Breast epithelium (tissue), 4 donors: ENCODE measurements at places on chromosomes 5 and 9.
A peak's percentile ranks its signal among the peaks of the same experiment; 100 is the strongest.

DNA sequence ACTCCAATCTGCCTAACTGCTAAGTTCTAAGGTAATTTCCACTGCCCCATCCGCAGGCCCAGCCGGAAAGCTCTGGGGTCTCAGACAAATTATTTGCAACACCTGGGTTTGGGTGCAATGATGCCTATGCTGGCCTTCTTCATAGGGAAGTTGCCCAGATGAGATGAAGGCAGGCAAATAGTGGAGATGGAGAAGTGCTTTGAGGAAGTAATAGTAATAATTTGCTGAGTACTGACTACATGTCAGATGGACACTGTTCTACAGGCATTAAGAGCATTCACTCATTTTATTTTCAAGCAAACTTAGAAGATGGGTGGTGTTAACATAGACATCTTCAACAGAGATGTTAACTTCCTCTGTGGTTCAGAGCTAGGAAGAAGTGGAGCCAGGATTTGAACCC lies 3.8 kb downstream of the PCDH12 start:
- no peak for DNase-seq

DNA sequence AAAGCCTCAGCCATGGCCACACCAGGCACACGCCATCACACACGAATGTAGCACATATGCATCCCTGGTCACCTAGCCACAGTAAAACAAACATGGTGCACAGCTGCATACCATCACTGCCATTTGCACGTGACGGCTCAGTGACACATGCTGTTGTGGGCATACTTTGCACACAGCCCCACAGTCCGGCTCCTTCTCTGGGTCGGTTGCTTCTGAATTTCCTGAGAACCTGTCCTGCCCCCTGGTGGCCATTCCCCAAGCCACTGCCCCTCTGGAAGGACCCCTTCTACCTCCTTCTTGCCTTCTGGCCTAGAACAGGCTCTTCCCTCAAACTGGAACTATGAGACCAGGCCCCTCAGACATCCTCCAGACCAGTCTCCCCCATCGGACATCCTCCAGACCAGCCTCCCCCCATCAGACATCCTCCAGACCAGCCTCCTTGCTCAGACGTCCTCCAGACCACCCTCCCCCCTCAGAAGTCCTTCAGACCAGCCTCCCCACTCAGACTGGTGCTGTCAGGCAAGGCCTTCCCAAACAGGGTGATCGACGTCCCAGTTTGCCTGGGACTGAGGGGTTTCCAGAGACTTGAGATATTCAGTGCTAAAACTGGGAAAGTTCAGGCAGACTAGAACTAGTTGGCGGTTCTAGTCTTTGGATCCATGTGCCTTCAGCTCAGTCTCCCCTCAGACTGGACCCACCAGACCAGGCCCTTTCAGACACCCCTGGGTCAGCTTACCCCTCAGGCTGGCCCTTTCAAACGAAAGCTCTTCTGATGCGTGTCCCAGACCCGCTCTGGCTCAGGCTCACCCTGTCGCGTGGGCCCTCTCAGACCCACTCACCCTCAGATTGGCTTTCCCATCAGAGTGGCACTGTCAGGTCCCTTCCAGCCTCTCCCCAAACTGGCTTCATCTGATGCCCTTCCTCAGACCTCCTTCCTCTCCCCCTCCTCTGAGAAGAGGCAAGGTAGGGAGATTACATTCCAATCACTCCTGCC lies 24.3 kb upstream of the ENHO start:
- DNase-seq, result no peak

DNA sequence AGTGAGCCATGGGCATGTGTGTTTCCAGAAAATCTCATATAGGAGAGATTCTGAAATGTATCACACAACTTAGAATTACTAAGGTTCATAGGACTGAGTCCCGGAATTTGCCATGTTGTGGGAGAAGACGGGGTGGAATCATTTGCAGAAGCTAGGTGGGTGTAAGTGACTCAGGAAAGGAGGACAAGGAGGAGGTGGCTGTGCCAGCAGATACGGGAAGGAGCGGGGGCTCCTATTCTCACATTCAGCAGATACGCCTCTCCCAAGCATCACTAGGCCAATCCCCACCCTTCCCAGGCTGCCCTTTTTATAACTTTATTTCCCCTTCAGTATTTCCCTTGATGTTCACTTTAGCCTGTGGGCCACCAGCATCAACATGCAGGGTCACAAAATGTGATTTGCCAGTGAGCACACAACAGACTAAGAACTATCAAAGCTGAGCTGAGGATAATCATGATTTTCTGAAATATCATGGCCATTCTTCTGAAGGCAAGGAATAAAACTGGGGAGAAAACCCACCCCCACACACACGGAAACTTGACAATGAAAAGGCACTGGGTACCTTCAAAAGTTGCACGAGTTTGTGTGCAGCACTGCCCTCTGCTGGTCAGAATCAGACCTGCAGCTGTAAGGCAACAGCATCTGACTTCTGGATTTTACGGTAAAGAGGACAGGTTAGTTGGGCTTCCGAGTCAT lies 133.2 kb downstream of the MTX3 start:
- peak; percentile 82 for DNase-seq

DNA sequence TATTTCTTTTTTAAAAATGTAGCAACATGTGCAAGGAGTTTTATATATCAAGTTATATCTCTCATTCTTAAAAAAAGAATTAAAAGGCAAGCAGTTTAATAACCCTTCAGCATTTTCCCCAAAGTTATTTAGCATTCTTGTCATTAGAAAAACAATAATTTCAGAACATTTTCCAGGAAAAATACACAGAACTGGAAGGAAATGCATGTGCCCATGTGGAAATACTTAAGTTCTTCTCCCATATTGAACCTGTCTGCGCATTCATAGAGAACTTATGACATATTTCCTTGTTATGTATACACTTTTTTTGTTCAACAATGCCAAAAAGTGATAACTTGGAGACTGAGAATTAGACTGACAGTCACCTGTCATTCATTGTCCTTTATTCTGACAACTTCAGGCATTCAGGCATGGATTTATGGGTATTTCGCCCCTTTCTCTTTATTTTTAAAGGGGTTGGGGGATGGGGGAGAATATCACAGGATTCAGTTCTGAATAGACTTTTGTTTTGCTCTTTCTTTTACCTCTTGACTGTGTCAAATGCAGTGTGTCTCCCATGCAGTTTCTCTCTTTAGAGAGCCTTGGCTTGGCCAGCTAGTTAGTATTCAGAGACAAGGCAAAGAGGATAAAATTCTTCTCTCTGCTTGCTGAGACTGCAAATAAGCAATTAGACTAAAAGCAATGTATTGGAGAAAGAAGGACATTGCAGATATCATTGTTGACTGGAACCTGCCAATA lies 701.0 kb downstream of the NR2F1-AS1 start:
- no peak for DNase-seq

GRCh38 chr5:80296121-80296520 lies 23.7 kb upstream of the SPZ1 start:
- DNase-seq, result no peak

DNA sequence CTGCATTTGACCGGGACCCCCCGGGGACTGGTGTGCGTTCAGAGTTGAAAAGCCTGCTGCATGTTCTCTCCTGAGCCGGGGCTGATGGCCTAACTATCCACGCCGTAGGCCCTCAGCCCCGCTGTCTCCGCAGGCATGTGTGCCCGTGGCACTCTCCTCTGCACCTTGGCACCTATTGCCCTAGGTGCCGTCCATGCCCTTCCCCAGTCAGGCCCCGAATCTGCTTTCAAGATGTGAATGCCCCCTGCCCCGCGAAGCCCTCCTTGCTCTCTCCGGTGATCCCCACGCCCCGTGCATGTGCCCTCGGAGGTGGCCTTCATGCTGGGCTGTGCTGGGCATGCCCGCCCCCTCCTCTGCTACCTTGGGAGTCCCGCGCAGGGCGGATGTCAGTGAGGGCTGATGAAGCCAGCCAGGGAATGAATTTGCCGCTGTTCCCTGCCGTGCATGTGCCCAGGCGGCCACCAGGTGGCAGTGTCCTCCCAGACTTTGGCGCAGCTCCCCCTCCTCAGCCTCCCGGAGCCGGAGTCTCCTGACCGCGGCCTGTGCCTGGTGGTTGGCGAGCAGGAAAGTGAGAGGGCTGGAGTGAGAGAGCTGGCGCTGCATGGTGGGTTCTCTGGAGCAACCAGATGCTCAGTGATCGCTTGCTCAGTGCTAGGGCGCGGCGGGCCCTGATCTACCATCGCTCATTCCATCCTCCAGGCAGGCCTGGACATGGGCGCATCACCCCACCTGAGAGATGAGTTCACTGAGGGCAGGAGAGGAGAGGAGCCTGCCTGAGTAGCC lies 112.9 kb upstream of the LMX1B start:
- peak; percentile 81 for DNase-seq

- peak; percentile 80 for DNase-seq
Measured at GRCh38 chr5:157858527-157859226, at the start of gene CLINT1. Gene CLINT1, minus strand, starts transcription at chr5:157859145. Its CDS starts 175 bp downstream, at chr5:157858970.

- no peak for DNase-seq
Measured at GRCh38 chr9:19378647-19379046, 1.4 kb downstream of the RPS6 start.

GRCh38 chr9:87991151-87991870 lies 17.0 kb upstream of the CDK20 start:
- DNase-seq, result no peak

DNA sequence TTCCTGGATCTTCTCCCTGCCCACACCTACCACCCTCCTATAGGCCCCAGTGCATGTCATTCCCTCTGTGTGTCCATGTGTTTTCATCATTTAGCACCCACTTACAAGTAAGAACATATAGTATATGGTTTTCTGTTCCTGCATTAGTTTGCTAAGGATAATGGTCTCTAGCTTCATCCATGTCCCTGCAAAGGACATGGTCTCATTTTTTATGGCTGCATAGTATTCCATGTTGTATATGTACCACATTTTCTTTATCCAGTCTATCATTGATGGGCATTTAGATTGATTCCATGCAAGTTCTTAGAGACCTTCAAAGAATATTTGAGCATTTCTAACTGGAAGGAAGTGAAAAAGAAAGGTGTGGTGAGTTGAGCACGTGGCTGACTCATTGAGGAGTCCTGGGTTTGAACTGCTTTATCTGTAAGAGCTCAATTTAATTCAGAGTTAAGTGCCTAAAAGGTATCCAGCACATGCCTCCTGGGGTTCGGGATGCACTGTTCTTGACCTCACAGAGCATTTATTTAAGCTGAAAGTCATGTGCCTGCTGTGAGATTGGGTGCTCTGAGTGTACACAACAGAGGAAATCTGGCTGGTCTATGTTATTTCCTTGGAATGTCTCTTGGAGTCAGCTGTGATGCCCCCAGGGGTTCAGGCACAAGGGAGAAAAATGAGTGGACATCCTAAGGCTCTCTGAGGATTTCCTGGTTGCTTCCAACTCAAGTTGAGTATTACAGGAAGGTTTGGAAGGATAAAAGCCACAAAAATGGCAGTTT lies 56.4 kb downstream of the SH3GL2 start:
- no peak for DNase-seq

DNA sequence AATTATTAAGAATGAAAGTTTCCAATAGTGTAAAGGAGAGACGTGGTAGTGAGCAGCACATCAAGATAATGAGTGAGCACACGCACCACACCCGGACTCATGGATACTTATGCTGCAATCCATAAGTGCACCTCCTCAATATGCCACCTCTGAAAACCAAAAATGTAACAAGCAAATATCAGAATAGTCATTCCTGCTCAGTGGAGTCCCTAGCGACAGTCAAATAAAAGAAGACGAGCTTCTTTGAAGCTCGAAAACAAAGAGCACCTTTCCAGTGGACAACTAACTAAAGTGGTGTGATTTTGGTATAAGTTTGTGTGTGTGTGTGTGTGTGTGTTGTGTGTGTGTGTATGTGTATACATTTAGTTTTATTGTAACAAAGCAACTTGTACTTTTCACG lies 241.3 kb downstream of the DEPDC1B start:
- DNase-seq, result no peak

DNA sequence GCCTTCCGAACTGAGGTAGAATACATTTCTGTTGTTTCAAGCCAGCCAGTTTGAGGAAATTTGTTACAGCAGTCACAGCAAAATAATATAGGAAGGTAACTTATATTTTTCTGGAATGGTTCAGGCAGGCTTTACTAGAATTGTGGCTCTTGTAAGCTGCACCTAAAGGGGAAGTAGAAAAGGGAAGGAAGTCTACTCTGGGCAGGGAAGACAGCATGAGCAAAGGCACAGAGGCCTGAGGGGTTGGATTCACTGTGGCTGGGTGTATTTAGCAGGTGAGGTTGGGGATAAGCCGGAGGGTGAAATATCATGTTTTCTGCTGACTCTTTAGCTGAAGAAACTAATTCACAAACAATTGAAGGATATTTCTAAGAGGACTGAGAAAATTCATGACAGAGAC lies 183.5 kb downstream of the GAS1 start:
- DNase-seq, result no peak

- DNase-seq, result no peak
Measured at GRCh38 chr5:72767289-72768010, 49.0 kb upstream of the TNPO1 start.

DNA sequence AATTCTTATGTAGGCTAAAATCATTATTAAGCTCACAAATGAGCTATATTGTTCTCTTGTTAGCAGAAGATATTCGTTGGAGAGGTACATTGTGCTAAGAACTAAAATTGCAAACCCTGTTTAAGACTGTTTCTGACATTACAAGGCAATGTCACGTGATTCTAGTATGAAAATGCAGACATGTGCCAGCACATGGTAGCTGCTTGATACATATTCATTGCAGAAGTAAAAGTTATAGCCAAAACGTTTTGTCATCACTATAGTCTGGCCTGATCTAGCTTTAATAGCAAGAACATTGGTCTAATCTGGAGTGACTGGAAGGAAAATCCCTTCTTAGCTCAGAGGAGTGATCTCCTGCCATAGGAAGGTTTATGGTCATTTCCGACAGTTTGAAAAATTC lies 144.7 kb downstream of the CFAP90 start:
- DNase-seq, result no peak

GRCh38 chr9:134434894-134435506 lies 108.7 kb downstream of the RXRA start:
- DNase-seq, result peak; percentile 96

GRCh38 chr9:92738661-92739081 lies 26.0 kb downstream of the BICD2 start:
- peak; percentile 74 for DNase-seq

- no peak for DNase-seq
Measured at GRCh38 chr9:110579034-110579861, at the start of gene SVEP1. Gene SVEP1, minus strand, starts transcription at chr9:110579741. Its CDS starts 198 bp downstream, at chr9:110579543.

GRCh38 chr5:138655530-138656190 lies 80.5 kb upstream of the HSPA9 start:
- peak; percentile 60 for DNase-seq

GRCh38 chr5:139472386-139473030 lies 1.7 kb downstream of the SMIM33 start:
- DNase-seq, result no peak

DNA sequence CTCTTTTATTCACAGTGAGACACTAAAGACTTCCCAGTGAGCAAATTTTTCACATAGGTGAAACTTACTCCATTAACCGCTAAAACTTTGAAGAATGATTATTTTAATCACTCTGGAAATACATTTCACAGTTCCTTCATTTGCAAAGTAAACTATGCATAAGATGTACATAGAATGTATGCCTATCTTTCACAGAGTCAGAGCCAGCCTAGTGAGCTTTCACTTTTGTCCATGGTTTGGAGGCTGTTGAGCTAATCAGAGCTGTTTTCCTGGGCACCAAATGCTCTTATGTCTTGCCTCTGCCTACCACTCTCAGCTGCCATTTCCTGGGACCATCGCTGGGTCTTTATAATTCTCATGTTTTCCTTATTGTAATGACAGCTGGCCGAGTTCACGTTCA lies 67.3 kb downstream of the PDE8B start:
- no peak for DNase-seq

- no peak for DNase-seq
Measured at GRCh38 chr9:125810161-125810560, 63.0 kb downstream of the PBX3 start.
